Activated naive CD8-positive, alpha-beta T cell treated with anti-CD3 and anti-CD28 coated beads, Interleukin-2, amount 50 U/mL, for 16 hours (primary cell): ENCODE measurements at places on chromosomes 12 and 14.

DNA sequence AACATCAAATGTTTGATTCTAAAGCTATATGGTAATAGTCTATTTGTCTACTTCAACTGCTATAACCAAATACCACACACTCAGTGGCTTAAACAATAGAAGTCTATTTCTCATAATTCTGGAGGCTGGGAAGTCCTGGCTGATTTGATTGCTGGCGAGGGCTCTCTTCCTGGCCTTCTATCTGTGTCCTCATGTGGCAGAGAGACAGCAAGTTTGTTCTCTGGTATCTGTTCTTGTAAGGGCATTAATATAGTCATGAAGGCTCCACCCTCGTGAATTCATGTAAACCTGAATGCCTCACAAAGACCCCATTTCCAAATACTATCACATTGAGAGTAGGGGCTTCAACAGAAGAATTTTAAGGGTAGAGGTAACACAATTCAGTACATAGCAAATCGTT is 34.1 kb downstream of the TRMT5 start:
- DNase-seq = no peak

GRCh38 chr12:5587711-5588121 is 155.8 kb downstream of the NTF3 start:
- no peak for DNase-seq

DNA sequence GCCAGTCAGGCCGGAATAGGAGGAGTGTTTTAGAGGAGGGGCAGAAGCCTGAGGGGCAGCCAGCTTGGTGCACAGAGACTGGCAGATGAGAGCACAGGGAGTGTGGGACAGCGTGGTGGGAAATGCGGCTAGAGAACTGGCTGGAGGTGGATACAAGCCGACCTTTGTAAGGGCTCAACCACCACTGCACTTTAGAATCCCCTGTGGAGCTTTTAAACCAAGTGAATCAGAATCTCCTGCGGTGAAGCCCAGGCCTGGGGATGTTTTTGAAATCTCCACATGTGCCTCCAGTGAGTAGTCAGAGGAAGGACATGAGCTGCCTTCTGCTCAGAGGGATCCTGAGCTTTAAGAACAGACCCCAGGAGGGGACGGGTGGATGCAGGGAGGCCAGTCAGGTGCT is 10.9 kb upstream of the PCED1B start:
- no peak for DNase-seq

- no peak for DNase-seq
Measured at GRCh38 chr12:119683816-119684215, 15.9 kb downstream of the PRKAB1 start.
